ENCODE measurements at places on chromosomes 7 and 10. TPM values are rescaled to one million over a fixed set of nuclear protein-coding genes. Genes with fewer than 3 reads are reported as not detected.

DNAH11 gene
- 0.48 TPM for total RNA-seq

TAF5 gene
- total RNA-seq: 6.3 TPM

SYNPO2L gene
- not detected for total RNA-seq

EGR2 gene
- total RNA-seq: 17.2 TPM
